Astrocyte (in vitro differentiated cells and primary cell): ENCODE measurements at places on chromosomes 2 and 18. TPM values are rescaled to one million over a fixed set of nuclear protein-coding genes. Genes with fewer than 3 reads are reported as not detected.

Gene IL1F10
- total RNA-seq, result not detected in 2 replicates

DNA sequence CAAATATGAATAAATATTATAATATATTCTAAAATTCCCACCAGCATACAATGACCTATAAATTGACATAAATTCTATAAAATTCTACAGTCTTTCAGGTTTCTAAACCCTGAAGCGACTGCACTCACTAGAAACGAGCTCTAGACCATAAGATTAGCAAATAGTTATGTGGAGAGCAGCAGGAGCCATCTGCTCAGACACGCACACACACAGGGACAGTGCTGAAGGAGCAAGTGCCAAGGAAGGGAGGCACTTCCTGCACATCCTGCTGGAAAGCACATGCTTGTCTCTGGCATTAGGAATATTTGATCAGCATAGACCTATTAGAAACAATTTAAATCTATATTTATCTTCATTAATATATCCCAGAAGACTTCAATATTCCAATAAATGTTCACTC, 713.9 kb upstream of the CDH2 start:
- H3K27me3 ChIP-seq, result no peaks in the 10 kb centered on the region
- no peak overlapping the region for H3K4me3 ChIP-seq

- H3K4me1 ChIP-seq, result peaks cover 14% of the 10 kb centered on the region
- H3K27ac ChIP-seq, result no peak overlapping the region
- no peak overlapping the region for H3K4me3 ChIP-seq
- H3K36me3 ChIP-seq, result no peaks in the 10 kb centered on the region
- DNase-seq, result peak; percentile 61
Observed at GRCh38 chr2:234142530-234142929, 92.0 kb downstream of the SPP2 start.

GRCh38 chr18:28716338-28716737, 539.4 kb upstream of the CDH2 start:
- H3K27ac ChIP-seq, result no peak overlapping the region
- DNase-seq, result no peak
- no peaks in the 10 kb centered on the region for H3K36me3 ChIP-seq
- no peaks in the 10 kb centered on the region for H3K27me3 ChIP-seq

Gene GREB1L
- total RNA-seq, result 4.3 and 16.2 TPM in 2 replicates

GRCh38 chr2:34261701-34262100, 662.6 kb upstream of the FAM98A start:
- H3K27me3 ChIP-seq, result no peaks in the 10 kb centered on the region
- H3K4me3 ChIP-seq, result no peak overlapping the region
- H3K27ac ChIP-seq, result no peak overlapping the region
- H3K36me3 ChIP-seq, result no peaks in the 10 kb centered on the region
- H3K4me1 ChIP-seq, result no peaks in the 10 kb centered on the region

Gene UGT1A8
- not detected in 2 replicates for total RNA-seq

Gene ELOA2
- not detected in 2 replicates for total RNA-seq

- H3K36me3 ChIP-seq, result no peaks in the 10 kb centered on the region
- H3K27ac ChIP-seq, result no peak overlapping the region
- H3K27me3 ChIP-seq, result no peaks in the 10 kb centered on the region
- peaks cover 10% of the 10 kb centered on the region for H3K4me1 ChIP-seq
- H3K4me3 ChIP-seq, result no peak overlapping the region
Observed at GRCh38 chr2:70030724-70031420, 56.4 kb upstream of the PCBP1 start.

DNA sequence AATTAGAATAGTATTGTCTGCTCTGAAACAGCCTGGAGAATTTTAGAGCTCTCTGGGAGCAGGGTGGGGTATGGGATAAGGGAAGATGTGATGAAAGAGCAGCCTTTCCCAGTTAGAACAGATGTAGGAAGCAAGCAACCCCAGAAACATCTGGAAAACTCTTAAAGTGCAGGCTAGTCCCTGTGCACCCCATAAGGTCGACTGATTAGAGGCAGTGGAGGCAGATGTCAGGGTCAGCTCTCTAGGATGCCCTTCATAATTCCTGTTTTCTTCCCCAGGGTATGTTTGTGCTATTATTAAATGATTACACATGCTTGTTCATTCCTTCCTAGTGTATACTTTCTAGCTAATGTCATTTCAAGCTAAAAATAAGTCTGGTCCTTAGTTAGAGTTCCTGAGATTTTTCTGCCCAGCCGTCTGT, 41.7 kb downstream of the PTPRM start:
- DNase-seq, result peak; percentile 56
- H3K4me1 ChIP-seq, result peaks cover 29% of the 10 kb centered on the region
- peak overlapping the region; percentile 73 for H3K27ac ChIP-seq
- H3K27me3 ChIP-seq, result no peaks in the 10 kb centered on the region

Gene MBD5
- total RNA-seq, result 52.8 and 53.6 TPM in 2 replicates

DNA sequence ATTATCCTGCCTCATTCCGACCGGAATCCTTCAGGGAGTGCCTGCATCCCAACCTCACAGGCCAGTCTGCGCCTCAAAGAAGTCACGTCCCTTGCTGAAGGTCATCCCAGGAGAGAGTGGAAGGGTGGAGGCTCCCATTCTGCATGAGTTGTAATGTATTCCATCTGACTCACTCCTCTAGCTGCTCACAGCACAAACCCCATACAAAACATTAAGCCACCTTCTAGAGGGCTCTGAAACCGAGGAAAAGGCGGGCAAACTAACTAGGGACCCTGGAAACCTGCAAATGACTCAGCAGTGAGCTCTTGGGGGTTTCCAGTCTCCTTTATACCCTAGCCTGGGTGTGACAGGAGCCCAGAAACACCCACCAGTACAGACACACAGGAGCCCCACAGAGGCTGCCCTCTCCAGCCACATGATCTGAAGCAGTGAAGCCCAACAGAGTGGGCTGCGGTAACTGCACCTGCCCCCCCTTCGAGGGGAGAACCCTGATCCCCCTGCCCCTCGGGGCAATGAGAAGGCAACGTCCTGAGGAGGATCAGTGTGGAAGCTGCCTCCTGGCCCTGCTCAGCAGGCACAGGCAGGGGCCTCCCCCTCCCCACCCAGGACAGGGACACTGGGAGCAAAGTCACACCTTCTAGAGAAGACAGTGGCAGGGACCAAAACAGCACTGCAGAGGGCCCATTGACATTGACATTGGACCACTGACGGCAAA, 69.3 kb upstream of the SNTG2 start:
- no peak for DNase-seq
- no peak overlapping the region for H3K27ac ChIP-seq
- H3K4me1 ChIP-seq, result no peaks in the 10 kb centered on the region
- H3K4me3 ChIP-seq, result no peak overlapping the region

- no peaks in the 10 kb centered on the region for H3K27me3 ChIP-seq
- no peak overlapping the region for H3K4me3 ChIP-seq
- no peaks in the 10 kb centered on the region for H3K36me3 ChIP-seq
- DNase-seq, result no peak
- H3K4me1 ChIP-seq, result peaks cover 10% of the 10 kb centered on the region
- H3K27ac ChIP-seq, result no peak overlapping the region
Observed at GRCh38 chr2:230052299-230052698, 16.4 kb downstream of the SLC16A14 start.

GRCh38 chr2:146385031-146385430, 1459.8 kb upstream of the ACVR2A start:
- DNase-seq, result no peak
- H3K36me3 ChIP-seq, result no peaks in the 10 kb centered on the region
- no peak overlapping the region for H3K27ac ChIP-seq
- H3K4me1 ChIP-seq, result no peaks in the 10 kb centered on the region
